Pulmonary artery endothelial cell (primary cell): ENCODE measurements at places on chromosomes 12 and 14. TPM values are rescaled to one million over a fixed set of nuclear protein-coding genes. Genes with fewer than 3 reads are reported as not detected.

Gene LIN7A
- 0.07 and 0.11 TPM in 2 replicates for total RNA-seq

Gene ALDH1L2
- total RNA-seq, result 2.5 and 2.9 TPM in 2 replicates

Gene RNF212B
- total RNA-seq, result not detected in 2 replicates

Gene EML5
- total RNA-seq, result under 0.01 and 0.14 TPM in 2 replicates

Gene SAMD15
- total RNA-seq, result 1.8 TPM in 2 replicates

Gene MYF6
- not detected in 2 replicates for total RNA-seq

Gene SERPINA4
- total RNA-seq, result not detected in 2 replicates

Gene RAB3IP
- total RNA-seq, result 19.7 and 38.8 TPM in 2 replicates
